ENCODE measurements at places on chromosomes 3 and 15.

- DNase-seq: no peak
These were observed 10.1 kb downstream of the UBE2E1 start for GRCh38 chr3:23815879-23816278.

- DNase-seq: no peak
These were observed 1.0 kb upstream of the ZNF620 start for GRCh38 chr3:40504636-40505430.

- DNase-seq: no peak
These were observed 59.4 kb downstream of the TMEM44 start for GRCh38 chr3:194573680-194574437.

DNA sequence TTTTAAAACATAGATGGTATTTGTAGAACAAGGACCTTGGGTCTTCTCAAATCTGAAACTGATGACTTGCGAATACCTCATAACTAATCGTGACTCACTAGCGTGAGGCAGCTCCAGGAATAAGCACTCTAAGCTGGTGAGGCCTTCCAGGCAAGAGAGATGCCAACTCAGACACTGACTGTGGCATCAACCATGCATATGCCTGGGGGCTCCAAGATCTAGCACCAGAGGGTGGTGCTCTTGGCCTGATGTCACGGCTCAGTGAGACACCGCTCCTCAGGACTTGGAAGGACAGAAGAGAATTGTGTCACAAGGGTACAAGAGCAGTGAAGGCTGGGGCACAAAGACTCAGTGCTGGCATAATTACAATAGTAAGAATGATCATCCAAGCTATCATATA lies 125.0 kb upstream of the TRIM42 start:
- no peak for DNase-seq

GRCh38 chr15:99734575-99734974 lies 1.3 kb upstream of the LYSMD4 start:
- no peak for DNase-seq

- no peak for DNase-seq
These were observed 78.5 kb upstream of the RBMS3 start for GRCh38 chr3:29202378-29202777.

DNA sequence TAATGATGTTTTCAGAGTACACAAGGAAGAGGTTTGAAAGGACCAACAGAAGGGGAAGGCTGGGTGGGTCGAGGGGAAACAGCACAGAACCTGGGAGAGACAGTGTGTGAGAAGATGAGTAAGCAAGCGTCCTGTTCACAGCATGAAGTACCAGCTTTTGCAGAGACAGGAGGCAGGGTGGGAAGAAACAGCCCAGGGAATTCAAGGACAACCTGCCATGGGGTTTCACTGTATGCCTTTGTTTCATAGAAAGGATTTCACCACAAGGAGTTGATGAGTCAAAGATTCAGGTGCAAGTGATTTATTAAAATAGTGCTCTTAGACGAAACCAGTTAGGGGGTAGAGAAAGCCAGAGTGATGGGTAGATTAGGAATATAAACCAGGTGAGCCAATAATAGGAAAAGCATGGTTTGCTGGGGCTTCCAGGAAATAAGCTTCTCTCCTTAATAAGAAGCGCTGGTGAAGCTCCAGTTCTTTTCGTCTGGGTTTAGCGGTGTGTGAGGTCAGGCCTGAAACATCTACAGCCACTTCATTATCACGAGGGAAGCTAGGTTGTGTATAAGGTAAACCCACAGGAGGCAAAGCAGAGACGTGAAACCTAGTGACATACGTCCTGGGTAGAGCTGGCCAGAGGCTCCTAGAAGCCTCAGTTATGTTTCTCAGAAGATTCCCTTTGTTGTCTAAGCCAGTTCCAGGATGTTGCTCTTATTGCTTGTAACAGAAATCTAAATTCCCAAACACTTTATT lies 3.9 kb downstream of the HHLA2 start:
- no peak for DNase-seq

- DNase-seq: peak; percentile 29
These were observed 27.3 kb downstream of the STARD5 start for GRCh38 chr15:81296673-81297072.

- no peak for DNase-seq
These were observed 341.5 kb downstream of the FOXP1 start for GRCh38 chr3:71241981-71242560.

DNA sequence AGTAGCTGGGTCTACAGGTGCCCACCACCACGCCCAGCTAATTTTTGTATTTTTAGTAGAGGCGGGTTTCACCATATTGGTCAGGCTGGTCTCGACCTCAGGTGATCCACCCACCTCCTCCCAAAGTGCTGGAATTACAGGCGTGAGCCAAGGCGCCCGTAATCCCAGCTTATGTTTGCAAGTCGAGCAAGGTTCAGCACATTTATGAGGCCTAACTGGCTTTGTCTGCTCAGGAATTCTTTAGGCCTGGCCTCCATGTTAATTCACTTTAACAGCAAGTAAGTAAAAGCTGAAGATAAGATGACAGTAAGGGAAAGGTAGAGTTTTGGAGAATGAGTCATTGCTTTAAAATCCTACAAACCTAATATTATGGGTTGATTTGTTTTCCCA lies 24.6 kb downstream of the SIDT1 start:
- no peak for DNase-seq

DNA sequence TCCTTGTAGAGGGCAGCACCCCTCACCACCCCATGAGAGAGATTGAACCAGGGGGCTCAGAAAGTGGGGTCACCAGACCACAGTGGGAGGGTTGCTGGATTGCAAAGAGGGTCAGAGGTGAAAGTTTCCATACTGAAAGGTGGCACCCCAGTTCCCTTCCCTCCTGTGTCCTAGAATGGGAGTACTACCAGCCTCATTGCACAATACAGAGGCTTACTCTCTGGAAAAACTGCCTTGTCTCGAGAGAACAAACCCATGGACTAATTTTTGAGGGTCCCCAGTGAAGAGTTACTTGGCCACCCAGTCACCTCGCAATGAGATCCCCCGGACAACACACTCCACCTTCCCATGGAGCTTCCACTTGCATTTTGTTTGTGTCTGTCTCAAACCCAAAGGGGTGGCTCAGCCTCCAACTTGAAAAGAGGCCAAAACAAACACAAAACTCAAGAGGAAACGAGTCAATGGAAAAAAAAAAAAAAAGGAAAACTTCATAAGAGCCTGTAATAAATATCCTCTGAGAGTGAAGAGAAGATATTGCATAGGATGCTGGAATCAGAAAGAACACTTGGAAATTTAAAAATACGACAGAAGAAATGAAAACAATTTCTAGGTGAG lies 18.6 kb downstream of the MESP2 start:
- no peak for DNase-seq

- no peak for DNase-seq
These were observed at the start of gene IL17RC for GRCh38 chr3:9916734-9917680. Gene IL17RC (plus strand): TSS chr3:9917098. CDS start chr3:9917316, 218 bp downstream.

- no peak for DNase-seq
These were observed 38.7 kb upstream of the CCDC50 start for GRCh38 chr3:191290311-191291025.

- DNase-seq: peak; percentile 22
These were observed 73.0 kb downstream of the OXNAD1 start for GRCh38 chr3:16337856-16338540.

GRCh38 chr15:37059086-37059485 lies 41.3 kb downstream of the MEIS2 start:
- no peak for DNase-seq

GRCh38 chr3:143242101-143242500 lies 122.5 kb downstream of the CHST2 start:
- no peak for DNase-seq

DNA sequence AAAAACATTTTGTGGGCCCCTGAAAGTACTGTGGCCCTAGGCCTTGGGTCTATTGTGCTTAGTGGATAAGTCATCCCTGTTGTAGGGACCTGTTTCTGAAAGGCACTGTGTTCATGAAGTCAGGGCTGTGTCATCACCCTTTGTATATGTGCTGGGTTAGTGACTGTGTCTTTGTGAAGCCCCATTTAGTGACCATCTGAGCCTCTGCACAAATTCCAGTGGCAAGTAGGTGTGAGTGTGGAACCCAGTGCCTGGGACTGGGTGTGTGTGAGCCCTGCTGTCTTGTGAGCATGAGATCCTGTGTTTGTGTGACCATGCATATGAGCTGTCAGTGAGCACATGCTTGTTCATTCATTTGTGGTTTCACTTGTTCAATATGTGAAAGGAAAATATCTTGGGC lies 1.2 kb upstream of the HYAL1 start:
- DNase-seq: no peak

- DNase-seq: no peak
These were observed 12.3 kb downstream of the POGLUT1 start for GRCh38 chr3:119481079-119481478.

DNA sequence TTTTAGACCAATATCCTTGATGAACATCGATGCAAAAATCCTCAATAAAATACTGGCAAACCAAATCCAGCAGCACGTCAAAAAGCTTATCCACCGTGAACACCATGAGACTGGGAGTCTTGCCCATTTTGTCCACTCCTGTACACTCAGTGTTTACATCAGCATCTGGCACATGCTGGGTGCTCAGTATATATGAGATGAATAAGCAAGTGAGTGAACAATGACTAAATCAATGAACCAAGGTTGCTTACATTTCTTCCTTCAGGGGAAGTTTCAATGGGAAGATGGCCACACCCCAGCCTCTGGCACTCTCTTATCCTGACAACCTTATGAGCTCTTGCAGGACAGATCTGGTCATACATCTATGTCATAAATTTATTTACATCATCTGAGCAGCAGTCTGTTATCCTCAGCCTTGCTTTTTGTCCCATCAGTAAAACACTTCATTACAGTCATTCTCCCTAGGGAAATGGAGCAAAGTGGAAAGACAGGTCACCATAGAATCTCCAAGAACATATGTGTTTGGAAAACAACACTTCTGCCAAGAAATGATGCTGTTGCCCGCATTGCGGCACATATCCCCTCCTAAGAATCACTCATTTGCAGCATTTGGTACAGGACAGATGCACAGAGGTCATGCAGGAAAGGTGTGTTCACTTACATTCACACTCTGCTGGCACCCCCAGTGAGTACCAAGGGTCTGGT lies 171.8 kb upstream of the EIF1B start:
- no peak for DNase-seq

- DNase-seq: no peak
These were observed 58.6 kb downstream of the MAP2K5 start for GRCh38 chr15:67601073-67601472.

- no peak for DNase-seq
These were observed 50.0 kb downstream of the ABCC5 start for GRCh38 chr3:183967693-183968092.

DNA sequence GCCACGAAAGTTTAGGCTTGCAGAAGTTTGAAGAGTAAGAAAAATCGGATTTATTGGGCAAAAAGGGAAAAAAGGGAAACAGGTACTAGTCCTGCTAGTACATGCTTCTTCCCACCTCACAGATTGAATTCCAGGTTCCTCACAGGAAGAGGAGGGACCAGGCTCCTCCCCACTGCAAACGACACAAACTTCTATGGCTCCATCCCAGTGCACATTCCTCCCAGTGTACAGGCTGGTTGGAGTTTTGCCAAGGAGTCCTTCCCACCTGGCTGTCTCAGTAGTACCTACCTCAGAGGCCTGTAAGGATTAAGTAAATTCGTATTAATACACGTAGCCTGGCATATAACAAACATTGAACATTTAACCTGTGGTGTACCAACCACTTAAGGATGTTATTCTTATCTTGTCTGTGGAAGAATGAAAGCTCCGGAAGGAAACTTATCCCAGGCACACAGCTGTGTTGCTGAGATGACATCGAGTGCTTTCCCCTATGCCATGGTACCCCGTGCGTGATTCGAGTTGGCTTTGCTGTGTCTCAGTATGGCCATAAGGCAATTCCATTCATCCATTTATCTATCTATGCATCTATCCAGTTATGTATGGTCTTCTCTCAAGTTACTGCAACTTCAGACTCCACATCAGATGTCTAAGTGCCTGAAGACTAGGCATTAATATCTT lies 294.3 kb downstream of the LRTM1 start:
- no peak for DNase-seq

GRCh38 chr15:82850731-82851130 lies 41.3 kb downstream of the WHAMM start:
- DNase-seq: no peak

DNA sequence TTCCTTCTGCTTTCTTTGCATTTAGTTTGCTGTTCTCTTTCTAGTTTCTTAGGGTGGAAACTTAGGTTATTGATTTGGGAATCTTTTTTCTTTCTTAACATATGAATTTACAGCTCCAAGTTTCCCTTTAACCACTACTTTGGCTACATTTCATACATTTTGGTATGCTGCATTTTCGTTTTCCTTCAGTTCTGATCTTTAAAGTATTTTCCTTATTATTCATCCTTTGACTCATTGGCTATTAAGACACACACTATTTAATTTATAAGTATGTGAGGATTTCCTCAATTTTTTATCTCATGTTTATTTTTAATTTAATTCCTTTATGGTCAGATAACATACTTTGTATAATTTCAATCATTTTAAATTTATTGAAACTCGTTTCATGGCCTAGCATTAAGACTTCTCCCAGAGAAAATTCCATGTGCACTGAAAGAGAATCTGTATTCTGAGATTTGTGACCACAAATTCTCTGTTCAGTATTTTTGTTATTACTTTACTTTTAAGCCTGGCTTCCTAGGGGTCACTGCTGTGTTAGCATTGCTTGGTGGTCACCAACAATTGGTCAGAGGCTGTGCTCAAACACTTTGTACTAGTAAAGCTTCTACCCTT lies 87.7 kb downstream of the CFAP20DC start:
- no peak for DNase-seq

DNA sequence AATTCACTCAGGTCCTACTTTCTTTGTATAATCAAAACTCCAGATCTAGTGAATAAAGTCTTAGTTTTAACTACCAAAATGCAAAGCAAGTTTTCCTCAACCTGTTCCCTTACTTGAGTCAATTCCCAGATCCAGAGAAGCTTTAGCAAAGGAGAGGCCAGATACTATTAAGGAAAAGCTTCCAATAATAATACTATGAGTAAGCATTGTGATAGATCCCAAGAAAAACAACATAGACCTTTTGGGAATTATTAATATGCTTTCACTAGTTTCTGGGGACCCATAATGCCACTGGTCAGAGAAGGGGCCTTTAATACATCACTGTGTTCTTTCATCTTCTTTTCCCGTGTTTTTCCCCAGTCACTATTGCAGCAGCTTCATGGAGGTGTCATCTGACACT lies 339.9 kb upstream of the CDIN1 start:
- DNase-seq: no peak

DNA sequence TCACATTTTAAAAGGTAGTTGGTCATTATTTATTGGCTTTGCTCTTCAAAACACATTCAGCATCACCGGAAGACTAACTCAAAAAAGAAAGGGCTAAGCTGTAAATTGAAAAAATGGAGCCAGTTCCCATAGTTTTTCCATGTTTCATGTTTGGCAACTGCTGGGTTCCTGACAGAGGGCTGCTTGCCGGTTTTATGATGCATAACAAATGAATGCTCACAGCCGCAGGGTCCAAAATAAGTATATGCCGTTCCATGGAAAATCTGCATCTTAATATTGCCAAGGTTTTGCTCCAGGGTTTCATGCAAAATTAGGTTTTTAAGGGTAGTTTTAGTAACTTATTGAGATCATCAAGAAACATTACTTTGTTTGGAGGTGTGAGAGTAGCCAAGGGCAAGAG lies 15.8 kb downstream of the SLC12A1 start:
- no peak for DNase-seq

- DNase-seq: no peak
These were observed 193.6 kb downstream of the TP63 start for GRCh38 chr3:189824629-189825312.

GRCh38 chr3:127566833-127567232 lies 23.7 kb downstream of the TPRA1 start:
- no peak for DNase-seq

GRCh38 chr15:74383286-74383685 lies 15.8 kb upstream of the CYP11A1 start:
- no peak for DNase-seq

GRCh38 chr3:133367403-133367802 lies 32.5 kb upstream of the BFSP2 start:
- no peak for DNase-seq
